ENCODE measurements at places on chromosomes 12 and 14.

DNA sequence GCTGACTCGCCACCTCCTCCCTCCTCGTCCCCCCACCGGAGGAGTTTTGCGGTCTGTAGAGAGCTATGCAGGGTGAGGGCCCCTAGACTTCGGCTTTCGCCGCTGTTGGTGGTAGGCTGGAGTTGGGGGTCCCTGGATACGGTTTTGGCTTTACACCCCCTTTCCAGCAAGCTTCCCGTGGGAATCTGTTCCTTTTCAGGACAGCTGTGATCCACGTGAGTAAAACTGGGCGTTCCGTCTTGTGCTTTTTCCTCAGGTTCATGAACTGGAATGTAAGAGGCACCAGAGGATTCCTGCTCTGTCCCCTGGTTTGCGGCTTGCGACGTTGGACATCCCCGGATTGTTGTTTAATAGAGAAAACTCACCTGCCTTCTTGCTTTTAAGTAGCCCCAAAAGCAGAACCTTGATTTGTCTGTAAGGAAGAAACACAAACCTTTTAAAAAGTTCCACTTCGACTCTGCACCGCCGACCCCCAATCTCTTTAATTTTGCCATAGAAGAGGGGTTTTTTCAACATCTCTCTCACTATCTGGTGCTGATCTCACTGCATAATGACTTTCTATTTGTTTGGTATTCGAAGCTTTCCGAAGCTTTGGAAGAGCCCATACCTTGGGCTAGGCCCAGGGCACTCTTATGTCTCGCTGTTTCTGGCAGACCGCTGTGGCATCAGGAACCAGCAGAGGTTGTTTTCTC lies 490 bp downstream of the PRORP start:
- no peak for DNase-seq

- no peak for DNase-seq
These were observed 30.7 kb upstream of the BCL7A start for GRCh38 chr12:121990692-121991603.

GRCh38 chr12:106445053-106445452 lies 87.5 kb downstream of the POLR3B start:
- DNase-seq: no peak

- DNase-seq: no peak
These were observed 948.1 kb downstream of the NRXN3 start for GRCh38 chr14:79118291-79118690.

DNA sequence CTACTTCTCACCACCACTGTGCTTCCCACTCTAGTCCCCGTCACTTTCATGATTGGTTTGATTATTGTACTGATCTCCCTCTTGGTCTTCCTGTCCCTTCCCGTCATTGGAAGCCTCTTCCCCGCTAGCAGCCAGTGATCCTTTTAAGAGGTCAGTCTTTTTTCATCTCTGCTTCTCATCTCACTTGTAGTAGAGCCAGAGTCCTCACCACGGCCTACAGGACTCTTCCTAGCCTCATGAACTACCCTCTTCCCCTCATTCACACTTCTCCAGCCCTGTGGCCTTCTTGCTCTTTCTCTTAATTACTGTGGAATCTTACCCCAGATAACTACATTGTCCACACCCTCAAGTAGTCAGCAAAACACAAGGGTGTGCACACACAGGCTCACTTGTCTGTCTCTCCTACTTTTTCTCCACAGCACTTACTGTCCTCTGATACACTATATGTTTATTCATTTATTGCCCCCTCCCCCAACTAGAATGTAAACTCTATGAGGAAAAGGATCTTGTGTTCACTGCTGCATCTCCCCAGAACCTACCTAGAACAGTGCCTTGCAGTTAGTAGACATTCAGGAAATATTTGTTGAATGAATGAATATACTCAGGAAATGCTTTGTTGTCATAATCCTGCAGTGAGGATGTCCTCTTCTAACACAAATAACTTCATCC lies 66.3 kb downstream of the CKB start:
- no peak for DNase-seq

GRCh38 chr12:89706986-89707702 lies 1.5 kb downstream of the ATP2B1 start:
- DNase-seq: no peak
